ENCODE measurements at places on chromosomes 5 and 9.

DNA sequence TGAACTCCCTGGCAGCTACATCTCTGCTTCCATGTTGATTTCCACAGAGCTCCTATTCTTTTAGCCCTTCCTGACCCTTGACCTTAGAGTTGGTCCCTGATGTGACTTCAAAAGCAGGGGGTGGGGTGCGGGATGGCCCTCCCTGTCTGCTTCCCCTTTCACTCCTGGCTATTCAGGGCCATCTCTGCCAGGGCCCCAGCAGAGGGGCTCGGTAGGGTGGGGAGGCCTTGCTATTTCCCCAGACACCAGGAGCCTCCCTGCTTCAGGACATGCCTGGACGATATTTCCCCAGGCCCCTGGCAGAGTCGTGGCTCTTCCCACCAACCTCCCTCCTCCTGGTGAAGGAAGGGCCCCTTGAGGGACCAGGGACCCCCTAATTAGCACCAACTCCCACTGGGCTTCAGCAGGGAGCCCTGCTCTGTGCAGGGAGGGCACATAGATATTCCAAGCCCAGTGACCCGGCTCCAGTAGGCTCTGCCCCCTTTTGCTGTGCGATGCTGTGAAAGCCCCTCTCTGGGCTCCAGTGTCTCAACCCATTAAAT is 17.3 kb downstream of the CORO2A start:
- no peak for DNase-seq

DNA sequence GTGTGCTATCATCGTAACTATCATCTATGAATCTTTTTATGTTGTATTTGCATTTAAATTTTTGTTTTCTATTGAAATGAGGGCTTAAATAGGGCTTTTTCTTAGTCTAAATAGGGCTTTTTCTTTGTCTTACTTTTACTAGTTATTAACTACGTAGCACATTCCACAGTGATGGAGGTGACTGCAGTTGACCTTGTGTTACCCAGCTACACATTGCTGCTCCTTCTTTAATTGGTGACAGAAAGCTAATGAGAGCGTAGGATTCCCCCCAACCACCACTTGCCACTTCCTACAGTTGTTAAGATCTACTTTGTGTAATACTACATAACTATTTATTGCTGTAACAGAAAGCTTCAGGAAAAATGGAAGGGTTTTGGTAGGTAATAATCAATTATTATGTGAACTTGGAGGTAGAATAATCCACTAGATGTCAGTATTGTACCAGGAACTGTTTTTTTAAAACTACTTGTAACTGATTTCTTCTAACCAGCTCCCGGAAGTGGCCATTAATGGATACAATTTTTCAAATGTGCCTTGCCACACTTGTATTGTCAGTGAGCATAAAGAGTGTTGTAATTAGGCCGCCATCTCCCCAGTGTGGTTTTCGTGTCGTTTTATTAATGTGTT is 18.0 kb downstream of the MTRR start:
- no peak for DNase-seq

DNA sequence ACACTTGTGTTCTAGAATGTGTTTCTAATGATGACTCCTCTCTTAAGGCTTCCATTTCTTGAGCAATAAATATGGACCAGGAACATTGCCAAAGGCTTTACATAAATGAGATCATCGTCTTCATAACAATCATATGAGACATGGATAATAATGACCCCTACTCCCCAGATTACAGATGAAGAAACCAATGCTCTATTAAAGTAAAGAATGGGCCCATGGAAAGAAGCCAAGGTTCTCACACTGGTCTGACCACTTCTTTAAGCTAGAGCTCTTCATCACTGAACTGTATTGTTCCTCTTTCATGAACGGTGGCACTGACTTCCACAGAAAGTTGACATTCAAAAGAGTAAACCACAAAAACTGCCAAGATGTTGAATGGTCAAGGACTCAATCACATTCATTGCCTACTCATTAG is 65.3 kb downstream of the MARCHF3 start:
- no peak for DNase-seq

DNA sequence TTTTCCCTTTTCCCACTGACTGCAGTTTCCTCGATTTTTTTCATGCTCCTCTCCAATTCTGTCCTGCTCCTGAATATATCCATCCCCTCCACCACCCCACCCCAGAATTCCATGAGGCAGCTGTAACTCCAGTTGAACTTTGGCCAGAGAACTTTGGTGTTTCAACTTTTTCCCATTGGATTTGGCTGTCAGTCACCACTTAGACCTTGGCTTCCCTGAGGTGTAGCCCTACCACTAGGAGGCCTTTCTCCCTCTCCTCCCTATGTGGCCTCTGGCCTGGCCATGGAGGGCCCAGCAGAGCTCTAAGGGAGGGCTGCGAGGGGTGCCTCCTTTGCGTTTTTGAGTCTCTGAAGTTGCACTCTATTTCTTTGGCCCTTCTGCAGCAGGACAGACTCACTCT is 261.3 kb downstream of the PIK3R1 start:
- no peak for DNase-seq

GRCh38 chr9:114633438-114634089 is 22.5 kb downstream of the TMEM268 start:
- no peak for DNase-seq

- no peak for DNase-seq
Measured at GRCh38 chr5:146213210-146213826, 9.9 kb downstream of the RBM27 start.

DNA sequence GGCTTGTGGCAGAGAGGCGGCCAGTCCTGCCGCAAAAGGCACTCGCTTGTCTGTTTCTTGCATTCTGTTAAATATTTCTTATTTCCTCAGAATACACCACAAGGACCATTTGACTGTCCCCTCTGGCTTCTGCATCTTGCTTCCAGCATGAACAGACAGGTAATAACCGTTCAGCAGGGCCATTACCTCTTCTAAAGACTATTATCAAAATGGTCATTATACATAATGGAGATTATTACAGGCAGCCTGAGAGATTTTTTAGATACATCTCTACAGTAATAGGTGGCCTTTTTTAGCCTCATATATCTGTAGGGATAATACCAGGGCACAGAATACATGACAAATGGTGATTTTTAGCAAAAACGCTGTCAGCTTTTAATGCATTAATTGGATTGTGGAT is 382.0 kb downstream of the PSAT1 start:
- no peak for DNase-seq

DNA sequence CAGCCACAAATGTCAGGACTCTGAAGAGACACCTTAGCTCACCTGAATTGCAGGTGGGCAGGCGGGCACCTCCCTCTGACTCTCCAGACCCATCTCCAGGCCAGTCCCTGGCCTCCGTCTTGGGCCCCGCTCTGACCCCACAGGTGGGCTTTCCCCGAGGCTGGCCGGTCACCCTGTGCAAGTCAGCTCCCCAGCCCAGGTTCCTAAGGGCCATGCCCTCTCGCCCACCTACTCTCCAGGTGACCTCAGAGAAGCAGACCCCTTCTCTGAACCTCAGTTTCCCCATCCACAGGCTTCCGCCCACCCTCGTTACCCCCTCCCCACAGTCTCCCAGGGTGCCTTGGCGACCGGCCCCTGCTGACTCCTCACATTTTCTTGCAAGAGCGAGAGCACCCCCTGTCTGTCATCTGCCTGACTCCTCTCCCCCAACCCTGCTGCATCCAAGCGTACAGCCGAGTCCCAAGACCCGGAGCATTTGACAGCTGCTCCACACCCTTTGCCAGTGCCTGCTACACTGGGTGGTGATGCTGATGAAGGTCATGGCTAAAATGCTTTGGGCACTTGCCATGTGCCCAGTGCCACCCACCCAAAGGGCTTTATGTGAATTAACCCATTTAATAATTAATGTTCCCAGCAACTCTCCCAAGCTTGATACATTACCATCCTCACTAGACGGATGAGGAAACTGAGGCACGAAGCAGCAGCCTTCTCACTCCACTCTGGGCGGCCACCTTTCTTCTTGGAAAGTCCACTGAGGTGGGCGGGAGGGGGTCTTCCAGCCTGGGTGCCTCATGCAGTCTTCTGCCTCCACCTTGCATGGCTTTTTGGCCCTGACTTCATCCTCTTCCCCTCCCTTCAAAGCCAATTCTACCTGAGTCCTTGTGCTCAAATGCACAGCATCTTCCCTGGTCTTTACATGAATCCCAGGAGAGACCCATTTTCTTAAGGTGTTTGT is 51.1 kb upstream of the ORM1 start:
- DNase-seq: no peak

GRCh38 chr9:137907776-137908175 is 30.2 kb downstream of the CACNA1B start:
- DNase-seq: no peak

Measured in activated T-cell treated with anti-CD3 and anti-CD28 coated beads for 24 hours (primary cell).